AG08396 (cell line): ENCODE measurements at places on chromosomes 5 and 9.

GRCh38 chr5:87551911-87552310 lies 139.2 kb upstream of the CCNH start:
- DNase-seq = no peak

DNA sequence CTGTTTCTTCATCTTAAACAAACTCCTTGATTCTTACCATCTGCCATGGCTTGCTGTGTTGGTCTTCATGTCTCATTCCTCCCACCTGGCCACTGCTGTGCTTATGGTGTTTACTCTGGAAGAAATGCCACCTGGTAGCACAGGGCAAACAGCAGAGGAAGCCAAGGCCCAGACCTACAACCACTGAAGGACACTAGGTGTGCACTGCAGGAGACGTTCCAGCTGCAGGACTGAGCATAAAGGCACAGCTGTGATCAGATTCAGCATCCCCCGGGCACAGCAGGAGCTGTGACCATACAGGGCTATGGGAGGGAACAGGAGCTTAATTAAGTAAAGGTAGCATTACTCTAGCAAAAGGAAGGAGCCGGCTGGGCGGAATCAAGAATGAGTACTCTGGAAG lies 12.6 kb upstream of the GNAQ start:
- no peak for DNase-seq

GRCh38 chr9:108599571-108599970 lies 256.2 kb downstream of the ACTL7B start:
- DNase-seq = no peak

GRCh38 chr5:93099902-93100347 lies 481.1 kb downstream of the NR2F1-AS1 start:
- DNase-seq = peak; percentile 6

- DNase-seq = no peak
These were observed 96.5 kb upstream of the SLC25A48 start for GRCh38 chr5:135737701-135738563.

DNA sequence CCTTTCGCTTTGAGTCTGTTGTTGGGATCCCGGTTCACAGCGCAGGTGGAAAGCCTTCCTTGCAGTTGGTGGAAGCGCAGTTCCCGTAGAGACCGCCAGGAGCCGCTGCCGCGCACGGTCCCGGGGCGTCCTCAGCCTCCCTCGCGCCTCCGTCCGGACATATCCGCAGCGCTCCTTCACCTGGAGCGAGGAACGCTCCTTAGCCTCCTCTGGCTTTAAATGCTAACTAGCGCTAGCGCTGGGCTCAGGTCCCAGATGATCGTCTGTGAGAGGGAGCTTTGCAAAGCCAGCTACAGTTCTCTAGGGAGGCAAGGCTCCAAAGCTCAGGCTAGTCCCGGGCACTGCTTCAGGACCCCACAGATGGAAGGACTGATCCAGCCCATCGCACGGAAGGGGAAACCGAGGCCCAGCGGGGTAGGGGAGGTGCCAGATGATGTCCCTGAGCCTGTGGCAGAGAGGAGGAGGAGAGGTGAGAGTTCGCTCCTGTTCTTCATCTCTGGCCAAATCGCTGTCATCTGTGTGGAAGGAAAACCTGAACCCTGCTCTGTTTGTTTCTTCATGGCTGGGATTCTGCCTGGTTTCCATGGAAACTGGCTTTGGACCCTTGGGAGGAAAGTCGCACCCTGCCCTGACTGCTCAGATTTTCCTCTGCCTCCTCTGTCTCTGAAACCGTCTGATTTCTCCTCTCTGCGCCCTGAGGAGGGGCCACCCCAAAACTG lies 31.4 kb downstream of the COL15A1 start:
- peak; percentile 84 for DNase-seq

- DNase-seq = no peak
These were observed 15.8 kb upstream of the LCP2 start for GRCh38 chr5:170313344-170313743.

GRCh38 chr9:30574355-30575151 lies 1809.9 kb upstream of the ACO1 start:
- DNase-seq = no peak

DNA sequence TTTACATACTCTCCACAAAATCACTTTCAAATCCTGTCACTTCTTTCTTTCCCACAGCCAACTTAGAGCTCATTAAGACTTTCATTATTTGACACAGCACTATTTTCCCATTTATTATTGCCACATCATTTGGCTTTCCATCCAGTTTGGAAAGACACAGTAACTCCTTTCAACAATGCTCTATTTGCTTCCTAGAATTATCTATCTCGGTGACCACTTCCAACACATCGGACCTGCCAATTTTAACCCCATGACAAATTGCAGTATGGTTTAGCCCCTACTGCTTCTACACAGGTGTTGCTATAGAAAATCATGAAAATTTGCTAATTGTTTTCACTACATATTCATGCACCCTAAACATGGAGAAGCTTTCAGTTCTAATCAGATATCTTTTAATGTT lies 190.6 kb upstream of the COX7C start:
- no peak for DNase-seq

DNA sequence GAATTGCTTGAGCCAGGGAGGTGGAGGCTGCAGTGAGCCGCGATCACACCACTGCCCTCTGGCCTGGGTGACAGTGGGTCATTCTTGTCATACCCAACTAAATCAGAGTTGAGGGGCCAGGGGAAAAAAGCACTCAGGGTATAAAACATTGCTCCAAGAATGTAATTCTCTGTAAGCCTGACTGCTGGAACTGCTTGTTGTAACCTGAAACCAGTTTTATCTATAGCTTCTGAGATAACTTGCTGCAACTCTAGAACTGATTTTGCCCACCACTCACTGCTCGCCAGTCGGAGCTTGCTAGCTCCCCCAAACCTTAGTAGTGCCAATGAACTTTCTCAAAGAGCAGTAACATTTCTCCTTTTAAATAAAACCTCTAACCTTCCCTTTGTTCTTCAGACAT lies 9.6 kb upstream of the MSH3 start:
- DNase-seq = no peak

GRCh38 chr5:124920909-124921666 lies 174.6 kb upstream of the ZNF608 start:
- no peak for DNase-seq

DNA sequence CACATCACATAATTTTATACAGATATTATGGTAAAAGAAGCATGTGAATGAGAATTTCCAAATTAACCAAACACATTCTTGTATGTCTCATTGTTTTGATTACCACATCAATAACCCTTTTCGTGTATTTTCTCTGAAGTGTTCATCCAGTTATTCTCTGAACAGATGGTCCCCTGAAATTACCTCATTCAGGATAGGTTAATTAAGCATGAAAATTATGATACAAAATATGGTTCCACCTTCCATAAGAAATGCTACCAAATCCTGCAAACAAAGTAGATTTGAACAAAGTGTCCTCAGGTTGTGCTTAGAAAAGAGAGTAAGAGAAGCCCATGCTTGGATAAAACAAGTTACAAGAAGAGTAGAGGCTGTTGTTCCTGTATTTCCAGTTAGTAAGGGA lies 83.1 kb upstream of the LMNB1 start:
- DNase-seq = no peak

GRCh38 chr5:39513236-39513635 lies 88.5 kb upstream of the DAB2 start:
- no peak for DNase-seq

DNA sequence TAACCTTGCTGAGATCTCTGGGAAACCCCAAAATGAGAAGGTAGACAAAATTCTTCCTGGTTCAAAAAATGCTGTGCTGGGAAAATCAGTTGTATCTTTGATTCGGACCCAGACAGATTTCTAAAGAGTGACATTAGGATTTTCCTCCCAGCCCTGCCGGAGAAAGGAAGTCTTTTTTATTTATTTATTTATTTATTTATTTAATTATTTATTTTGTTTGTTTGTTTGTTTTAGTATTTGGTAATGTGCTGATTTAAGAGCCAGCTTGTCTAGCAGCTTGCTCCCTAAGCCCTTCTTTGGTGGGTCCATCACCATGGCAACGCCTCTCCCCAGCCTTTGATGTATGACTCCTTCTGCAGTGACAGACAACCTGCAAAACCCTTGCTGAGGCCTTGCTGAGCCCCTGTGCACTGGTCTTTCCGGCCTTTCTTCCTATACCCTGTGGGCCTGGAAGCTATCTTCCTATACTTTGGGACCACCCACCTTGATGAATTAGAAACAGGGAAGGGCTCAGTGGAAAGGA lies 60.6 kb upstream of the AFAP1L1 start:
- DNase-seq = no peak

DNA sequence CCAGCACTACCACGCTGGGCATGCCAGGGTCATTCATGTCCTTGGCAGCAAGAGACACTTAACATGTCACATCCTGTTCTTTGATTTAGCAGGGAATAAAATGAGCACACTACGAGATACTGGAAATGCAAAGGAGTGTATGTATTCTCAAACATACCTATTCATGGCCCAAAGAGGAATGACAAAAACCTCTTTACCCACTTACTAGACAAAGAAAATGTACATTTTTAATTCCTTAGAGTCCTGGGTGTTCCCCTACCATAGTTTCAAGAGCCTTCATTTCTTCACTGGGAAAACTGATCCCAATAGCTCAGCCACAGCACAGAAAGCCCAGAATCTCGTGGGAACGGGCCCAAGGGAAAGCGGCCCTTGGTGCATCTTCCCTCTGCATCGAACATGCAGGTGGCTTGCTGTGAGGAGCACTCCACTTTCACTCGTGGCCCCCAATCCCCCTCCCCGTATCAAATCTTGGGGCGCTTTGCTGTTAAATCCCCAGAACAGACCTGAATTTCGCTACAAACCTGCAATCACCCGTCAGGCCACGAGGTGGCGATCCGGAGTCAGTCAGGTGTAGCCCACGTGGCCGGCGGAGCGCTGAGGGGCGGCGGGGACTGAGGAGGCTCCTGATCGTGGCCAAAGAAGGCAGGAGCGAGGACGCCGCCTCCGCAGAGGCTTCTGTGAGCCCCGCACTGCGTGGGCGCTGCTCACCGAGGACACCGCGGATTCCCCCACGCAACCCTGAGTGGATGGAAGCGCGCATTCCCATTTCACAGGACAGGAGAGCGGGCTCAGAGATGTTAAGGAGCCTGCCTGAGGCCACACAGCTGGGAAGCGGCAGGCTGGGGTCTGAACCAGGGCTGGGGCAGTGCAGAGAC lies 91.4 kb downstream of the LMX1B start:
- peak; percentile 88 for DNase-seq

- no peak for DNase-seq
These were observed 13.6 kb downstream of the LRRC8A start for GRCh38 chr9:128895556-128895955.

- DNase-seq = no peak
These were observed 33.7 kb downstream of the HAVCR1 start for GRCh38 chr5:157025093-157025698.

DNA sequence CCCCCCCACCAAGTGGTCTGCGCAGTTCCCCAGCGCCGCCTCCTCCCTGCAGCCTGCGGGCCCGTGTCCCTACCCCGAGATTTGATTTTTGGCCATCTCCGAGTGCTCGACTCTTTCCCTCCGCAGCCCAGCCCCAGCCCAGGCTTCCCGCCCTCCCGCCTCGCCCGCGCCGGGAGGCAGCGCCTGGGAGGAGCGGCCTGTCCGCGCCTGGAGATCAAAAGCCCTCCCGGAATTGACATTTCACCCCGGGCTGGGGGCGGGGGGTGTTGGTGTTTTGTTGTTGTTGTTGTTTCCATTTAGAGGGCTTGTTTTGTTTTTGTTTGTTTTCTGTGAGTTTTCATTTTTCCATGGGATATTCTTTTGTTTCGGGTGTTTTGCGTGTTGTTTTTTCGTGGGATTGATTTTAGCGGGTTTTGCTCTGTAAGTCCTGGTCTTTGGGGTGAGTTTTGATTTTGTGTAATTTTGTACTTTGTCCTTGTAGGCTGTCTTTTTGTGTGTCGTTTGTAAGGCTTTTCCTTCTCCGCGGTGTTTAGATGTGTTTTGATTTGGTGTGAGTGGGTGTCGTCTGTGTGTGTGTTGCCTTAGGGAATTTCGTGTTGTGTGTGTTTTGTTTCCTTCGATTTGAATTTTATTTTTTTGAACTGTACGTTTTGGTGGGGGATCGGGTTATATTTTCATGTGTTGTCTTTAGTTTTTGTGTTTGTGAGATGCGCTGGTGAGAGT lies 1.7 kb upstream of the PAX5 start:
- DNase-seq = no peak

- DNase-seq = no peak
These were observed 43.1 kb upstream of the IGFBPL1 start for GRCh38 chr9:38467404-38467803.

GRCh38 chr5:134511796-134512660 lies 13.4 kb upstream of the JADE2 start:
- DNase-seq = no peak

DNA sequence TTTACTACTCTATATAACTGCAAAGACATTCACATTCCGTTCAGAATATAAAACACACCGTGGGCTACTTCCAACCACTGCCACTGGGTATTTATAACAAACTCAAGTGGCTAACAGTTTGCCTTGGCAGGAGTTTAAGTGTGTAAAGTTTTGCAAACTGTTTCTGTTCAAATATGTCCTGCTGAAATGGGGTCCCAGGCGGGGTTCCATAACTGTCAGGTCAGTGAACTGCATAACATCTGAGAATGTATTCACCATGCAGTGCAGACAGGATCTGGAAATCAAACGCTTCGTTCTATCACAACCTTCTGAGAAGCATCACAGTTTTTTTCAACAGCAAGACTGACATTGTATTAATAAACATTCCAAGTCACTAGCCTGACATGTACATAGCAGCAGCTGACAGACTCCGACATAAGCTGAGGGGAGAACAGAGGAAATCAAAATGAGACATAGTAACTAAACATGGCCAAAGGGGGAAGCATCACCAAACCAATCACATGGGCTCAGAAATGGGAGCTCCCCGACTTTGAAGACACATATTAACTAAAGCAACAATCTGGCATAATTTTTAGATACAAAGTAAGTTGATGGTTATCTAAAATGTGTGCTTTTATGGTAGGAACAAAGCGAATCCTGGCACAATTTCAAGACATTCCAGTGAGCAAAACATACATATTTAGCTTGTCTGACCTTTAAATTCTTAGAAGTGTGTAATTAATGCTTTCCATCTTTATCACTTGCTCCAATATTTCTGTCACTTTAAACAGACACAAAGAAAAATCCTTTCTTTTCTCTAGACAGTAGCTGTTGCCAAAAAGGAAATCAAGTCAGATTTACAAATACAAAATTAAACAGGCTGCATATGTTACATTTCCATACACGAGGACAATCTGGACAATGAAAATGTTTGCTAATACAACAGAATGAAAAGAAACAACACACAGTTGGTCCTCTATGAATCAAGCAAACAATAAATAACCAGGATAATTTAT lies 156.8 kb downstream of the MAPKAP1 start:
- no peak for DNase-seq

- no peak for DNase-seq
These were observed 621.7 kb downstream of the SEMA5A start for GRCh38 chr5:8924054-8924793.

- DNase-seq = no peak
These were observed 19.8 kb downstream of the TTC23L start for GRCh38 chr5:34858790-34859189.

GRCh38 chr9:71733176-71733575 lies 35.1 kb downstream of the CEMIP2 start:
- DNase-seq = no peak
